ENCODE measurements at places on chromosomes 6 and 20. TPM values are rescaled to one million over a fixed set of nuclear protein-coding genes. Genes with fewer than 3 reads are reported as not detected.

DNA sequence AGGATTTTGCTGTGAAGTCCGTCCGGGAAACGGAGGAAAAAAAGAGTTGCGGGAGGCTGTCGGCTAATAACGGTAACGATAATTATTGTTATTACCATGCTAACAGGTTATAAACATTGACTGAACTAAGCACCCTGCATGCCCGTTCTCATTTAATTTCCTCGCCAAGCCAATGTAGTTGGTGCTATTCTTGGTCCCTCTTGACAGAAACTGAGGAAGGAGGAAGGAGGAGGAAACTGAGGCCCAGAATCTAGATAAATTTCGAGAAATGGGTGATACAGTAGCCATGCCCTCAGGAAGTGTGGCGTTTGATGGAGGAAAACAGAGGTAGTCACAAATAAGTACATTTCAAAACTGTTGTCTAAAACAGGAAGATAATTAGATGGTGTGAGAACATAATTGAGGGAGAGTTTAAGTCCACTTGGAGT is 474 bp downstream of the TPX2 start:
- no peak overlapping the region for H3K27ac ChIP-seq
- no peaks in the 10 kb centered on the region for H3K4me1 ChIP-seq
- H3K27me3 ChIP-seq: no peaks in the 10 kb centered on the region
- no peak for DNase-seq

DNA sequence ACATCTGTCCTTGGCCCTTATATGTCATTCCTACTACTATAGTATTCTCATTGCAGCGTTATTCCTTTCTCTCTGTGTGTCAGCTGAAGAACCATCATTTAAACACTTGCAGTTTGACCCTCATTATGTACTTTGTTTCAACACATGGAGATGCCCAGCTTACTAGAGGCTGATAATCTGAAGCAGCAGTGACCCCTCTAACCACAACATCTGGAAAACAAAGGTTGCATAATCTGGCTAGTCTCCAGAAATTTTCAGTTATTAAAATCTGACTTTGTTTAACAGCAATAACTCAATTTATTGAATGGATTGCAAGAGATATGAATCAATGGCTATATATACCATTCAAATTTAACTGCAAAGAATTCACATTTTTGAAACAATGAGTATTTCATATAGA is 6.6 kb upstream of the PHIP start:
- H3K36me3 ChIP-seq: no peaks in the 10 kb centered on the region
- no peaks in the 10 kb centered on the region for H3K4me1 ChIP-seq
- no peak overlapping the region for H3K4me3 ChIP-seq
- no peak overlapping the region for H3K27ac ChIP-seq
- no peaks in the 10 kb centered on the region for H3K27me3 ChIP-seq

DNA sequence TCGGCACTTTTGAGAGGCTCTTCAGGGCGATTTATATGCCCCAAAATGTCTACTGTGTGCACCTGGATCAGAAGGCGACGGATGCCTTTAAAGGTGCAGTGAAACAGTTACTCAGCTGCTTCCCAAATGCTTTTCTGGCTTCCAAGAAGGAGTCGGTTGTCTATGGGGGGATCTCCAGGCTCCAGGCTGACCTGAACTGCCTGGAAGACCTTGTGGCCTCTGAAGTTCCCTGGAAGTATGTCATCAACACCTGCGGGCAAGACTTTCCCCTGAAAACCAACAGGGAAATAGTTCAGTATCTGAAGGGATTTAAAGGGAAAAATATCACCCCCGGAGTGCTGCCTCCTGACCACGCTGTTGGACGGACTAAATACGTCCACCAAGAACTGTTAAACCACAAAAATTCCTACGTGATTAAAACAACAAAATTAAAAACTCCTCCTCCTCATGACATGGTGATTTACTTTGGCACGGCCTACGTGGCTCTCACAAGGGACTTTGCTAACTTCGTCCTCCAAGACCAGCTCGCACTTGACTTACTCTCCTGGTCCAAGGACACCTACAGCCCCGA is 8.2 kb downstream of the GCNT2 start:
- no peaks in the 10 kb centered on the region for H3K36me3 ChIP-seq
- no peak overlapping the region for H3K27ac ChIP-seq
- no peak for DNase-seq
- no peaks in the 10 kb centered on the region for H3K4me1 ChIP-seq

DNA sequence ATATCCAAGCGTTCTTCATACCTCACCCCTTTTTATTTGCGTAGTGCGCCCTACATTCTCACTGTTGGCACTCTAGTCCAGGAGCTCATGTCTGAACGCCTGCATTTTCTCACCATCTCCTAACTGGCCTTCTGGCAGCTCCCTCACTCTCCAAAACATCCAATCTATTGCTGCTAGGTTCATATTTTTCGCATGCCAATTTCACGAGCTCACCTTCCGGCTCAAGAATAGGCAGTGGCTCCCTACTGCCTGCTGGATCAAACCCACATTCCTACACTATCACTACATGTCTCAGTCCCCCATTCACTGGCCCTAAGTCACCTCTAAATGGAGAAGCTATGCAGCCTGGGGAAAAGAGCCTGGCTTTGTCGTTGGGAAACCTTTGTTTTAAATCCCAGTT is 115.0 kb downstream of the IPCEF1 start:
- no peaks in the 10 kb centered on the region for H3K4me1 ChIP-seq
- H3K27me3 ChIP-seq: no peaks in the 10 kb centered on the region
- no peak overlapping the region for H3K4me3 ChIP-seq
- no peaks in the 10 kb centered on the region for H3K36me3 ChIP-seq
- no peak overlapping the region for H3K27ac ChIP-seq
- DNase-seq: no peak

DNA sequence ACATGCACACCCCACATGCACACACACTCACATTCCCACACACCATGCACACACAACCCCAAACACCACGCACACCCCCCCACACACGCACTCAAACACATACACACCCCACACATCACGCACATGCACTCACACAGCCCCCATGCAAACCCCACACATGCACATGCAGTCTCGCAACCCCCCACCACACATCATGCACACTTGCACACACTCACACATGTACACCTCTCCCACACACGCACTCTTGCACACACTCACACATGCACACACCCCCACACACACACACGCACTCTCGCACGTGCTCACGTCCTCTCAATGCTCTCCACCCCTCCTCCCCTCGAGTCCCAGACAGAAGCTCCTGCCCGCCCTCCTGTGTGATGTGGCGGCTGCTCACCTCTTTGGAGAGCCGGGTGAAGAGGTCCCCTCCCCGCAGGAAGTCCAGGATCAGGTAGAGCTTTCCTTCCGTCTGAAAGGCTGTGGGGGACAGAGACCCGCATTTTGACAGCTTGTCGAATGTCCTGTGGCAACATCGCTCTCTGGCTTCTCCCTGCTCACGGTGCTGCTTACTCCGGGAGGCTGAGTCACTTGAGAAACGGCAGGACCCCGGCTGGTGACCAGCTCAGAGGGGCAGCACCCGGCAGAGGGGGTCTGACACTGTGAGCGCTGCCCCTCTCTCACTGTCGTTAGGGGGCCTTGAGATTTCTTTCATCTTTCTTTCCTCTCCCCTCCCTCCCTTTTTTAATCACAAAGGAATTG is 78.5 kb downstream of the RAMACL start:
- no peaks in the 10 kb centered on the region for H3K36me3 ChIP-seq
- no peaks in the 10 kb centered on the region for H3K4me1 ChIP-seq
- no peaks in the 10 kb centered on the region for H3K27me3 ChIP-seq
- no peak for DNase-seq

GRCh38 chr6:97052896-97053295 is 128.4 kb downstream of the KLHL32 start:
- H3K36me3 ChIP-seq: no peaks in the 10 kb centered on the region
- no peak overlapping the region for H3K27ac ChIP-seq
- DNase-seq: no peak
- H3K4me3 ChIP-seq: no peak overlapping the region
- H3K4me1 ChIP-seq: no peaks in the 10 kb centered on the region
- peaks cover 2% of the 10 kb centered on the region for H3K27me3 ChIP-seq

DNA sequence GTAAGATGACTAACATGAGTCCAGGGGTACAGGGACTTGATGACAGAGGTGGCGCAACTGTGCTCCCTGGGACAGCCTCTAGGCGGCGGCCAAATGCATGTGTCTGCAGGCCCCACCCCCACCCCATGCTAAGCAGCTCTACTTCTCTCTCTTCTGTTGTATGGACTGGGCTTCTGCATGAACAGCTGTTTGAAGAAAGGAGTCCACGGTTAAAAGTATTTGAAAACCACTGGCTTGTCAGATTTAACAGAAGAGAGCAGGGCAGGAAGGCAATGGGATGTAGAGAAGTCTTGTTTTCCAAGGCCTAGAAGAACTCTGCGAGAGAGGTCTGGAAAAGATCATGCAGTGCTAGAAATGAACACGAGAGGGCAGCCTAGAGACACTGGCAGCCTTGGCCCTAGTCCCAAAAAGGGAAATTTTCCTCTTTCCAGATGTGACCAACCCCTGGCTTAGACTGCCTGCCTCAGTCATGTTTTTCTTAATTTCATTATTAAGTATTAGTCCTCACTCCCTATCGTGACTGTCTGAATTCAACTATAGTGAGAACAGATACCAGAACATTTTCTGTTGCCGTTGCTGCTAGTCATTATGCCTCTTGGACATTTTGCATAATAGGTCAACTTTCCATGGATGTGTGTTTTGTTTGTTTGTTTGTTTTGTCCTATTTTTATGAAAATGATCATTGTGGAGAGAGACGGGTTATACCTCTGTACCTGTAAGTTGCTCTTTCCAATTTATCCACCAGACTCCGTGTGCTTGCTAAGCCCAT is 265.0 kb downstream of the ADGRG6 start:
- no peaks in the 10 kb centered on the region for H3K27me3 ChIP-seq
- no peaks in the 10 kb centered on the region for H3K4me1 ChIP-seq
- DNase-seq: peak; percentile 25
- no peak overlapping the region for H3K4me3 ChIP-seq
- H3K27ac ChIP-seq: no peak overlapping the region
- H3K36me3 ChIP-seq: no peaks in the 10 kb centered on the region

DNA sequence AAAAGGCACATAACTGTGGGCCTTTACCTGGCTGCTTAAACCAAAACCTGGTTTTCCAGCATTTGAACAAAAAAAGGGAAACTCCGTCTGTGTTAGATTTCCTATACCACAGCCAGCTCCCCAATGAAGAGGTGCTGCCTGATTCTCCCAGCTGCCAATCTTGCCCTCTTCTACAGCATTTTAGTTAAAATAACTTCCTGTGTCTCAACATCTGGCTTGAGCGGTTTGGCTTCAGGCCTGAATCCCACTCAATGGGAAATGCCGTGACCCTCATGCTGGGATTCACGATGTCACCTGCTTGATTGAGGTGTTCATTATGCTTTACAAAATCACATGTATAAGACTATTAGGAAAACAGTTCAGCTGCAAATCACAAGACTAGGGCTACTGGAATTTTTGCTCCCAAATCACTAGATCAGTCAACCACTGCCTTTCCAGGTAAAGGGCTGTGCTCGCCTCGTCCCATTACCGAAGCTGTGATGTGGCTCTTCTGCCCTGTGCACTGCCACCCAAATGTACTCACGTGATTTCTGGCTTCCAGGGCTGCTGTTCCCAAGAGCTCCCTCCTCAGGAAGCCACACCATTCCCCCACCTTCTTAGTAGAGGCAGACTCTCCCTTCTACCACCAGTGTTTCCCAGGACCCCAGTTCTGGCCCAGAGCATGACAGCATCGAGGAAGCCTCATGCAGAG is 94.6 kb downstream of the PSMG4 start:
- H3K4me3 ChIP-seq: no peak overlapping the region
- H3K36me3 ChIP-seq: no peaks in the 10 kb centered on the region
- no peak overlapping the region for H3K27ac ChIP-seq
- H3K4me1 ChIP-seq: peaks cover 8% of the 10 kb centered on the region

GRCh38 chr20:38113401-38114325 is 51.4 kb downstream of the TGM2 start:
- peaks cover 2% of the 10 kb centered on the region for H3K4me1 ChIP-seq
- no peaks in the 10 kb centered on the region for H3K27me3 ChIP-seq

DNA sequence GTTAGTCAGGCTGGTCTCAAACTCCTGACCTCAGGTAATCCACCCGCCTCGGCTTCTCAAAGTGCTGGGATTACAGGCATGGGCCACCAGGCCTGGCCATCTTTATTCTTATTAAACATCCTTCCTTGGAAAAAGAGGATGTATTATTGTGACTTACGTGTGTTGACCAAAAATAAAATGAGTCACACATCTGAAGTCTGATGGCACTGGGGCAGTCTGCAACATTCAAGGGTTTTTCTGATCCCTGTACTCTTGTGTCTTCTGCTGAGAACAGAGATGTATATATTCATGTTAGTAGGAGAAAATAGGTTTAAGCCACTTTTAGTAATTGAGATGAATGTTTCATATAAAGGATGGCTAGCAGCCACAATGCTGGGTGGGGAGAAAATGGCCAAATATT is 129.9 kb upstream of the RIPOR2 start:
- no peak for DNase-seq
- no peaks in the 10 kb centered on the region for H3K36me3 ChIP-seq
- H3K4me1 ChIP-seq: peaks cover 9% of the 10 kb centered on the region

The CRYBG1 gene
- total RNA-seq: 4.5 TPM

The CST7 gene
- 0.72 TPM for total RNA-seq

The SLC52A3 gene
- total RNA-seq: 1.6 TPM

Measured in ovary (tissue), 10 donors.